ENCODE measurements at places on chromosomes 7 and 10.

GRCh38 chr7:4286351-4286750 is 395.7 kb upstream of the FOXK1 start:
- DNase-seq: no peak

DNA sequence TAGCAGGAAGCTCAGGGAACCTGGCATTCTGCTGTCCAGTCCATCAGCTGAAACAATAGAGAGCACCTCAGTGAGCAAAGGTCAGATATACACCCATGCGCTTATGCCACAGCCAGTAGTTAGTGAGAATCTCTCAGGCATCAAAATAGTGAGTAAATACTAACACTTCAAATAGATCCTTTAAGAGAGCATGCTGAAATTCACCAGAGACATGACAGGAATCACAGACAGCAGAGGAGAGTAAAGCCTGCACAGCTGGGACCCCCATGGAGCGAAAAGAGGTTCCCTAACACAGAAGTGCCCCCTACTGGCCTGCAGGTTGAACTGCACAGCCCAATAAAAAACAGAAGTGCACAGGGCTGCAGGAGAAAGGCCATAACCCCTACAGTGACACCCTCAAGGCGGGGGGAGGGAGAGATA is 57.6 kb upstream of the ANTXRL start:
- peak; percentile 39 for DNase-seq

DNA sequence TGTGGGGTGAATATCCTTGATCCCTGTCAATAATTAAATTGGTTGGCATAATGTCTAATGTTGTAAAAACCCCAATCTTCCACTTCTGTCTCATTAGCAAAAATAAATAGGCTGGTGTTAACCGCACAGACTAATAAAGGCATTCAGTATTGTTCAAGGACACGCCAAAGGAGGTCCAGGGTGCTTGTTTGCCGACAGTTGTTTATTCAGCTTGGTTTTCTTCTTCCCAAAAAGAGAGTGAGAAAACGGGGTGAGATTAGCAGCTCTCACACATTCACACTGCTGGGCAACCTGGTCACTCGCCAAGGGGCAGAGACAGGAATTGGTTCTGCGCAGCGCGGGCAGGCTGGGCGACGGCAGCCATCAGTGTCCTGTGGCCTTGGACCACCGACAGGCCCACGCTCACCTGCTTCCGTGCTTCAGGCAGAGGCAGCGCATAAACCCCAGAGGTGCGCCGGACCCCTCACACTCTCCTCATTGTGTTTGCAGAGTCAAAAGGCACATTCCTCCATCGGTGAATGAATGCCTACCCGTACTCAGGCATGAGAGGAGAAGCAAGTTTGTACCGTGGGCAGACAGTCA is 26.2 kb upstream of the LMBR1 start:
- no peak for DNase-seq

GRCh38 chr7:16774986-16775385 is 21.4 kb downstream of the TSPAN13 start:
- no peak for DNase-seq

DNA sequence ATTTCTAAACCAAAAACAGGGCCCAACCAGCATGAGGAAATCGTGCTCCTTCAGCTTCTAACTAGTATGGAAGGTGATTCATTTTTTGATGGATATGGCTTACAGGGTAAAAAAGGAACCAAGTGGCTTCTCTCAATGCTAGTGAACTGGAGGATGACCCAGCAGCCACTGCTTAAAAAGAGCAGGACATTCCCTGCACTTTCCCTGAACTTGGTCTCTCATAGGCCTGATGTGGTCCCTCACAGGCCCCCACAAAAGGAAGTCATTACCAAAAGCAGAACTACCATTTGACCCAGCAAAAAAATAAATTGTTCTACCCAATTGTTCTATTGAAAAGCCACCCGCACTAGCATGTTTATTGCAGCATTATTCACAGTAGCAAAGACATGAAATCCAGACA is 188.8 kb downstream of the CALN1 start:
- DNase-seq: no peak

DNA sequence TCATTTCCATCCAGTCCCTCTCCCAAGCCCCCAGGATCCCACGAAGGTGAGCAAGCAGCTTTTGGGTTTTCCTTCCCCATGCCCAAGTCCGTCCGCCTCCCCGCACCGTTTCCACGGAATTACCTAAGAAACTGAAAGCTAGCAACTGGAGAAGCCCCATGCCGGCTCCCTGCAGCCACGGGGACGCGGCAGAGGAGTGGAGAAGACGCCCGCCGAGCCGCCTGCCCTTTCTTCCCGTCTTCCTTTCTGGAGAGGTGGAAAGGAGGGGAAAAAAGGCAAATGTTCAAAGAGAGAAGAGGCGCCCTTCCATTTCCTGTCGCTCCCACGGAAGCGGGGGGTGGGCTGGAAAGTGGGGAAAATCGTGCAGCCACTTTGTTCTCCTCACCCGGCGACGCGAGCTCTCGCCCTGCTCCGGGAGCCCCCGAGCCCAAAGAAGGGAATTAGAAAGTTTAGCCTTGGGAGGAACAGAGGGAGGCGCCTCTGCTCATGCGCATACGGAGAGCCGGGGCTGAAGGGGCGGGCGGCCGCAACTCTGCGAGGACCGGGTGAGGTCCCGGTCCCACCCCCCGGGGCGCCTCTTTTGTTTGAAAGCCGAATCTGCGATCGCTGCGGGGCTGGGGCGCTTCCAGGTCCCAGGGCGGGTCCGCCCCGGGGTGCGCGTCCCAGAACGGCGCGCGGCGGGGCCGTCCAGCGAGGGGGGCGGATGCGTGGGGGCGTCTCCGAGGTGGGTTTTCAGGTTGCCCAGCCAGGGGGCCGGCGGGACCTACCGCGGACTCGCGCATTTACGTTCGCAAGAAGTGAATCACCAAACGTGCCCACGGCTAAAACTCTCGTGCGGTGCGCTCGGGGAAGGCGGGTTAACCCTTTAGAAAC is at the start of gene LAMB1:
LAMB1 (minus strand) TSS at position 436 of the 873 bp plus-strand sequence; CDS start at position 160, 276 bp downstream.
- DNase-seq: peak; percentile 86

GRCh38 chr7:108404509-108405420 is 51.5 kb downstream of the NRCAM start:
- no peak for DNase-seq

GRCh38 chr10:5609952-5610616 is 56.3 kb downstream of the ASB13 start:
- DNase-seq: no peak

GRCh38 chr7:141697211-141697871 is 4.6 kb downstream of the DENND11 start:
- no peak for DNase-seq

GRCh38 chr10:11876805-11877590 is 53.8 kb downstream of the PROSER2 start:
- no peak for DNase-seq

DNA sequence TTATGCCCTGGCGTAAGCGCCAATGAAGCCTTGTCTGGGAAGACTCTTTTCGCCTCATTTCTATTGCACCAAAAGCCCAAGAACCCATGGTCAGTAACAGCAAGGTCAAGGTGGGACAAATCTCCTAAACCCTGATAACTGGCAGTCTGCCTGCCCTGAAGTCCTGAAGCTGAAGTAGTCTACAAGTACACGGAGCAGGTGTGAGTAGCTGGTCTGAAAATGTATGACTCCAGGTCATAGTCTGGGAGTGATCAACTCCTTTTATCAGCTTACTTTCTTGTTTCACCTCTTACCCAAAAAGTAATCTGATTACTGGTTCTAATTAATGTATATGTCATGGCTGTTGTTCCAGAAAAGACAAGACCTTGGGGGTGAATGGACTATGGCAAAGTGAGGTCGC is 107.3 kb upstream of the EFCAB10 start:
- no peak for DNase-seq

DNA sequence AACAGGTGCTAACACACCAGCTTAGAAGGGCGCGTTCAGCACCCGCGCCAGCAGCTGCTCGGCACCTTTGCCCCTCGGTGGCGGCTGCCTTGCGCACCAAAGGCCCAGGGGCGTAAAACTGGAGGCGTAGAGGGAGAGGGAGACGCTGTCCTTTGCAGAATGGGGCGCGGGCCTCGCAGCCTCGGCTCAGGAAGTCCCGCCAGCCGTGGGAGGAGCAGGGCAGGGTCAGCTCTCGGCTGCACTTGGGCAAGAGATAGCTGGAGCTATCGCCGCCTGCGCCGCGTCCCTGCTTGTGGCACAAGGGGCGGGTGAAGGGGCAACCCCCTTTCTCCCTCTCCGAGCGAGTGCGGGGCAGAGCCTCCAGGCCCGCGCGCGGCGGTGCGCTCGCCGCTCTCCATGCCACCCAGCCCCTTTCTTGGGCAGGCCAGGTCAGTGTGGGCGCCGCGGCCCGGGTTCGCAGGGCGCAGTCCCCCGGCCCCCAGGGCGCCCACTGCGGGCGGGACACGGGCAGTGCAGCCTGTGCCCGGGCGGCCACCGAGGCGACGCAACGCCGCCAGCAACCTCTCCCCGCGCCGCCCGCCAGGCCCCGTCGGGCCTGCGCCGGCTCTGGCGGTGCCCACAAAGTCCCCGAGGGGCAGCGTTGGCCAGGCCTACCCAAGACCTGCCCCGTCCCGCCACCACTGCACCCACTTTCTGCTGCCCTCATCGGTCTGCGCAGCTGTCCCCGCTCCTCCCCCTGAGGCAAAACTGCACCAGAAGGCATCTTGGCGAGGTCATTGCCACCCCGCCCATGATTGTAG is 4.1 kb downstream of the NEUROD6 start:
- peak; percentile 48 for DNase-seq

GRCh38 chr7:131071786-131072504 is 255.7 kb upstream of the MKLN1 start:
- no peak for DNase-seq

GRCh38 chr7:156964971-156965370 is 15.5 kb downstream of the NOM1 start:
- no peak for DNase-seq

- DNase-seq: peak; percentile 56
Observed at GRCh38 chr7:157432957-157433576, 96.3 kb downstream of the DNAJB6 start.

DNA sequence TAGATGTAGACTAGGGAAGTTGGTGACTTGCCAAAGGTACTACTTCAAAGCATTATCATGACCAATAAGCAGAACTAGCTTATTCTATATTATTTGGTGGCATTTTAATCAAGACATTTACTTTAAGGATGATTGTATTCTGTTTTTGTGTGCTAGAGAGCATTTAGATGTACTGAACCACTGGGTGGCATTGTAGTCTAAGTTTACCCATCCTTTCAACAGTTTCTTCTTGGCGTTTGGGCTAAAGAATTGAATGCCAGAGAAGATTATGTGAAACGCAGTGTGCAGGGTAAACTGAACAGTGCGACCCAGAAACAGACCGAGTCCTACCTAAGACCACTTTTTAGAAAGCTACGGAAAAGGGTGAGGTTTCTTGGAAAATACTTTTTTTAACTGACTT is 26.8 kb downstream of the PRPF18 start:
- DNase-seq: no peak

GRCh38 chr10:132420981-132421846 is 24.2 kb downstream of the PWWP2B start:
- peak; percentile 72 for DNase-seq

DNA sequence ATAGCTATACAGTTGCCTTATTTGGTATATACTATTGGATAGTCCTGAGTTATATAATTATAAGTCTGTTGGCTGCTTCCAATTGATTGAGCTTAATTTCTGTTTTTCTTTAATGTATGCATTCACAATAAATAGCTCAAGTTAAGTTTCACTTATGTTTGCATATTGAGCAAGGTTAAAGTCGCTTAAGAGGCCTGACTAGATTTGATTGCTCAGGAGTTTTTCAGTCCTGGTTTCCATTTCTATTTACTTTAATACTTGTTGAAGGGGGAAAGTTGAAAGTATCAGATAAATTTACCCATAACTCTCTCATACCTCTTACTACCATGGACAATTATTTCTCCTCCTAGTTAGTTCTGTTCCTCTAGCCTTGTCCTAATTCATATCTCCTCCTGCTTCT is 294.7 kb downstream of the ARL4A start:
- no peak for DNase-seq

DNA sequence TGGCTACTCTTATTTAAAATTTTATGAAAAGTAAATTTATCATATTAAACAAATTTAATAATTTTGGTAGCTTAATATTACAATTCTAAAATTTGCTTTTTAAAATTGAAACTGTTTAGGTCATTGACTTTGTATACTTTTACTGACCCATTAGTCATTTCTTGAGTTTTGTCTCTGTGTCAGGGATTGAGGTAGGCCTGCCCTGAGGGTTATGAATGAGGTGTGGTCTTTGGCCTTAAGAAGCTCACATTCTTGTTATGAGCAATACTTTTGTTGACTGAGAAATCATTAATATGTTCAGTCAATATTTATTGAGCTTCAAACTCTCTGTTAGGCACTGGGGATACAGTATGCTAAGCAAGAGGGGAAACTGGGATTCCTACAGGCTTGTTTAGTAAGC is 47.0 kb upstream of the RPA3 start:
- DNase-seq: no peak

GRCh38 chr10:43225787-43226153 is 41.1 kb downstream of the RASGEF1A start:
- peak; percentile 23 for DNase-seq

GRCh38 chr10:77196614-77197013 is 441.0 kb downstream of the KCNMA1 start:
- DNase-seq: no peak

Data from right forelimb (tissue), 1 donor.